PC-9 (cell line): ENCODE measurements at places on chromosomes 6 and 20. TPM values are rescaled to one million over a fixed set of nuclear protein-coding genes. Genes with fewer than 3 reads are reported as not detected.

Gene CASS4
- 0.15 TPM in 1 of 2 replicates, not detected in the other for total RNA-seq

DNA sequence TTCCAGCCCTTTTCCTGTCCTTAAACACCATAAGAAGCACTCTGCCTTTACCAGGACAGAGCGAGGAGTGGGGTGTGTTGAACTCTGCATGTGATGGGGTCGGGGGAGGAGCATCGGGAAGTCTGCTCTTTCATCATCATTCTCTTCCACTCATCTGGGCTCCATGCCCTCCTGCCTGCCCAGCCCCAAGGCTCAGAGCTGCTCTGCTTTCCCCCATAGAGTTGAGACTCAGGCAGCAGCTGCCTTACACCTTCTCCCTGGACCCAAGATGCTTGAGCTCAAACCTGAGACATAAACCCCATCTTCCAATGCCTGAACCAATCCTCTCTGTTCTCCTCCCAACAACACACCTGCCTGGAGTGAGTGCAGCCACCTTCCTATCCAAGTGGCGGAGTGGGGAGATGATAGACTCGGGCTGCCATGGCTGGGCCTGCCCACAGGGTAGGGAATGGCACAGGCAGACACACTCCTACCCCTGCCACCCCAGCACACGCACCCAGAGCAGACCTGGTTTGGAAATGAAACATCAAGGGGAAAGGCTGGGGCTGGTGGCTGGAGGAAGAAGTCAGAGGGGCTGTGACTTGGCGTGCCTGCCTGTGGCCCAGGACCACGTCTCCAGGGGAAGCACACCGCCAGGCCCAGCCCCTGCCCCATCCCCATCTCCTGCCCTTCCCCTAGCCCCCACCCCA, 28.4 kb downstream of the TFEB start:
- DNase-seq, result no peak
- H3K36me3 ChIP-seq, result no peaks in the 10 kb centered on the region
- no peaks in the 10 kb centered on the region for H3K27me3 ChIP-seq
- H3K27ac ChIP-seq, result no peak overlapping the region

GRCh38 chr6:168413018-168413720, 27.8 kb upstream of the SMOC2 start:
- H3K36me3 ChIP-seq, result no peaks in the 10 kb centered on the region
- H3K4me3 ChIP-seq, result no peak overlapping the region
- H3K27ac ChIP-seq, result no peak overlapping the region

Gene SOBP
- total RNA-seq, result 0.22 TPM in 1 of 2 replicates, not detected in the other

Gene GNRH2
- total RNA-seq, result 0.65 and 1.1 TPM in 2 replicates

DNA sequence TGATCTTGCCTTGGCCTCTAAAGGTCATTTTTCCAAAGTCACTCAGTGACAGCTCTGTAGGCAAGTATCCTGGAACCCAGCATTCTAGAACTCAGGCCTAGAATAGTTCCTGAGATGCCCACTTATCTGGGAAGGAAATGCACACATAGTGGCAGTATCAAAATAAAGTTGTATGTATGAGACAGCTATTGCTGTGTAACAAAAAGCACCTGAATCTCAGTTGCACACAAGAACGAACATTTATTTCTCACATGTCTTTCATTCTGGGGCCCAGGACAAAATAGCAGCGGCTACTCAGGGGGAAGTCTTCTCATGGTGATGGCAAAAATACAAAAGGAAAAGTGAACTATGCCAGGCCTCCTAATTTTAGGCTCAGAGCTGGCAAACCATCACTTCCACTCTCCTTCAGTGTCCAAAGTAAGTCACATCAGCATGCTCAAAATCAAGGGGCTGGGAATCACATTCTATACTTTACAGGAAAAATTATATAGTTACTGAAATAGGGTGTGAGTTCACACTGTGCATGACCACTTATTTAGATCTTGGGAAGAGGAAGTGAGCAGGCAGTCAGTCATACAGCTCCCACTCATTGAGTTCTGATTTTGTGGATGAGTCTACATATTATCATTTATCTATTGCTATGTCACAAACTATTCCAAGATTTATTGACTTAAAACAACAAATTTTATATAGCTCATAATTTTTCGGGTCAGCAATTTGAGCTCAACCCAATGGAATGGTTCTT, 133.7 kb upstream of the RIN2 start:
- no peak overlapping the region for H3K4me3 ChIP-seq
- H3K27ac ChIP-seq, result no peak overlapping the region
- no peaks in the 10 kb centered on the region for H3K4me1 ChIP-seq
- H3K36me3 ChIP-seq, result no peaks in the 10 kb centered on the region
- H3K27me3 ChIP-seq, result peaks cover 11% of the 10 kb centered on the region
- DNase-seq, result no peak

GRCh38 chr6:6736791-6737654, 148.5 kb downstream of the LY86 start:
- no peak overlapping the region for H3K27ac ChIP-seq
- H3K4me1 ChIP-seq, result peaks cover 17% of the 10 kb centered on the region

DNA sequence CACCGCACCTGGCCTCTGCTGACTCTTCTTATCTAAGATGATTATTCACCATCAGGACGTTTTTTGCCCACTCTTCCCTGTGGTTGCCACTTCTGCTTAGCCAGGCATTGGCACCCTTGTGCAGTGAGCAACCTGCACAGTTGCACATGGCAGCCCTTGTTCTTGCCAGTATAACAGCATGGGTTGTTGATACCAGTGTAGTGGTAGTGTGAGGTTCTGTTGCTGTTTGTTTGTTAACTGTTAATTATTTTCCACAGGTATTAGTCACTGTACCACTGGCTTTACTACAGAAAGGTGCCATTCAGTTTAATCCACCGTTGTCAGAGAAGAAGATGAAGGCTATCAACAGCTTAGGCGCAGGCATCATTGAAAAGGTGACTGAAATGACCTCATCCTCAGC, 52.1 kb downstream of the DEK start:
- DNase-seq, result no peak
- H3K4me3 ChIP-seq, result no peak overlapping the region
- H3K27ac ChIP-seq, result no peak overlapping the region
- H3K36me3 ChIP-seq, result no peaks in the 10 kb centered on the region
- H3K27me3 ChIP-seq, result no peaks in the 10 kb centered on the region
- H3K4me1 ChIP-seq, result no peaks in the 10 kb centered on the region
